ENCODE measurements at places on chromosomes 7 and 10.

GRCh38 chr7:29071203-29071874 lies 75.0 kb downstream of the CPVL start:
- DNase-seq = no peak

DNA sequence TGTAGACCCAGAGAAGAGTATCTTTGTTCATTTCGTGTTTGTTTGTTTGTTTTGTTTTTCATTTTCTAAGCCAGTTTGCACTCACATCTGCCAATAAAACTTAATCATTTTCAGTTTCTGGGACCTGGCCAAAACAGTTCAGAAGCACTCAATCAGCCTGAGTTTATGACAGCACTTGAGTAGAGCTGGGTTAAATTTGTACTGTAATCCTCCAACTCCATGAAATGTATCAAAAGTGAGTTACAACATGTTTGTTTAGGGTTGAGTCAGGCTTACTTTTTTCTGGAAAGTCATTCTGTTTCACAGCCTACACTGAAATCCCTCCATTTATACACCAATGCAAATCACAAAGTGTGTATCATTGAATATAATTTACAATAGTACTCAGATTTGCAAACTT lies 91.9 kb downstream of the ZWINT start:
- no peak for DNase-seq

GRCh38 chr7:128931965-128932861 lies 5.5 kb upstream of the IRF5 start:
- DNase-seq = no peak

DNA sequence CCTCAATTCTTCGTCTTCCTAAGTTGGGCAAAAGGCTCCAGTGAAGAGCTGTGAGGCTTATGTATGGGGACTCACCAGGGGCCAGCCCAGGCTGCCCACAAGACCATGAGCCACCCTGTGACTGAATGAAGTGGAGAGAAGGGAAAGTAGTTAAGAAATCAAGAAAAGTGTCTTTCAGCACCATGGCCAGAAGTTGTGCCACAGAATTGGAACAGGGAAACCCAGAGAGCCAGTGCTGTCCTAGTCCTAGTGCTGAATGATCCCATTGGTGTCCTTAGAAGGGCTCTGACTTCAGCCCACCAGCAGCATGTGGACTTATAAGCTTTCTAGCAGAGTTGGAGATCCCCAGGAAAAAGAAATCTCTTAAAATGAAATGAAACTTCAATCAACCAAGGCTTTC lies 37.0 kb upstream of the CCSER2 start:
- DNase-seq = no peak

DNA sequence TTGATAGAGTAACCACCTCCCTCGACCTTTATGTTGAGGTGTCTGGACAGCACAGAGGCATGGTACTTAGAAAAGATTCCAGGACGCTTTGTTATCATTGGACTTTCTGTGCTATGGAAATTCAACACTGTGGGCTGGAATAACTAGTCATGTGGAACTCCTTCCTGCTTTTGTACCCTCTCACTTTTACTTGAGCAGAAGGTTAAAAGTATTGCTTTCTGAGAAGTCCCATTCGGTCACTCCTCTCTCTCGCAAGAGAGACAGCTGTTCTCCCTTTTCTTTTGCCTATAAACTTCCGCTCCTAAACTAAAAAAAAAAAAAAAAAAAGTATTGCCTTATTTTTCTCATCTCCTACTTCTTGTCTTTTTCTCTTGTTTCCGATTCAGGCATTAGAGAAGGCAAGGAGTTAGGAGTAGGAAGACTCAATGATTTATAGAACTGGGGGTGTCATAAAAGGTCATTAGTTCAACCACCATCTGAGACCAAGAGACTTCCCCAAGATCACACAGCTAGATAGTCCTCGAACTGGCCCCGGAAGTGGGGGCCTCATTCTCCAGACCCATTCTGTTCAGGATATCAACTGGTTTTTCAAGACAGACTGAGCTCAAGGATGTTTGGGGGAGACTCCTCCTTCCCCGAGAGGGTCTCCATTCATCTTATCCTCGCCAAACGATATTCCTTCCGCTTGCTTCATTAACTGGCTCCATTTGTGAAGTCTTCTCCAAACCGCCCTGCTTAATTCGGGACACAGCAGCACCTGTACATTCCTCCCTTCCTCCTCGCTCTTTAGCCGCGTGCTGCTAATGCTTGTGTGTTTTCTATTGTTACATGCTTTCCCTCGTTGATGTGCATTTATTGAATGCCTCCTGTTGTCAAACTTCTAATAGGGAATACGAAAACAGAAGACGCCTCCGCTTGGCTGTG lies 995 bp upstream of the INPP5F start:
- DNase-seq = no peak

GRCh38 chr7:15998617-15999016 lies 312.1 kb upstream of the MEOX2 start:
- DNase-seq = no peak

- peak; percentile 42 for DNase-seq
Measured at GRCh38 chr7:151014950-151015349, 9.3 kb downstream of the ATG9B start.

All from CD4-positive, alpha-beta T cell treated with Interleukin-21 for 1 hour (primary cell).